NCI-H446 treated with DMSO at 0.1 percent for 48 hours (cell line): ENCODE measurements at places on chromosomes 2 and 18.

DNA sequence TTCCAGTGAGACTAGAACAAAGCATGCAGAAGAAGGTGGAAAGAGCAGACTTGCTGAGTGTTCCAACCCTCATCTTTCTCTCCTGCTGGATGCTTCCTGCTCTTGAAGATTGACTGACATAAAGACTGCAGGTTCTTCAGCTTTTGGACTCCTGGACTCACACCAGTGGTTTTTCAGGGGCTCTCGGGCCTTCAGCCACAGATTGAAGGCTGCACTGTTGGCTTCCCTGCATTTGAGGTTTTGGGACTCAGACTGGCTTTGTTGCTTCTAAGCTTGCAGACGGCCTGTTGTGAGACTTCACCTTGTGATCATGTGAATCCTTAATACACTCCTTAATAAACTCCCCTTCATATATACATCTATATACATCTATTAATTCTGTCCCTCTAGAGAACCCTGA is 20.4 kb downstream of the VRK2 start:
- no peak for DNase-seq

GRCh38 chr2:176501617-176502016 is 232.4 kb downstream of the MTX2 start:
- DNase-seq: no peak

GRCh38 chr2:36964496-36965058 is 1.8 kb downstream of the STRN start:
- DNase-seq: no peak

GRCh38 chr18:33937270-33937816 is 287.4 kb downstream of the NOL4 start:
- no peak for DNase-seq

DNA sequence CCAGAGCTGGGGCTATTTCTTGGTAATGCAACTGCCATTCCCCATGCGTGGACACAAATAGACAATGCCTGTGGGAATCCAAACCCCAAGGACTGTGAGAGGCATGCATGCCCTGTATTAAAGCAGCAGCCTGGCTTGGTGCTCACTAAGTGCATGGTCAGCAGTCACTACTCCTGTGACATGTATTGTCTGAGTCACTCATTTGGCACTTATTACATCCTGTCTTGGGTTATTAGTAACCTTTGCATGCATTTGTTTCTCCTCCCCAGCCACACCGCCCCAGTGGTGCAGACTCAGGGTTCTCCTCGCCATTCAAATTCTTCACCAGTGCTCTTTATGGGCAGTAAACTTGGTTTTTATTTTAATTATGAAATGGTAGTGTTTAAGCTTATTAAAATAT is 30.2 kb downstream of the PRKCE start:
- DNase-seq: no peak

DNA sequence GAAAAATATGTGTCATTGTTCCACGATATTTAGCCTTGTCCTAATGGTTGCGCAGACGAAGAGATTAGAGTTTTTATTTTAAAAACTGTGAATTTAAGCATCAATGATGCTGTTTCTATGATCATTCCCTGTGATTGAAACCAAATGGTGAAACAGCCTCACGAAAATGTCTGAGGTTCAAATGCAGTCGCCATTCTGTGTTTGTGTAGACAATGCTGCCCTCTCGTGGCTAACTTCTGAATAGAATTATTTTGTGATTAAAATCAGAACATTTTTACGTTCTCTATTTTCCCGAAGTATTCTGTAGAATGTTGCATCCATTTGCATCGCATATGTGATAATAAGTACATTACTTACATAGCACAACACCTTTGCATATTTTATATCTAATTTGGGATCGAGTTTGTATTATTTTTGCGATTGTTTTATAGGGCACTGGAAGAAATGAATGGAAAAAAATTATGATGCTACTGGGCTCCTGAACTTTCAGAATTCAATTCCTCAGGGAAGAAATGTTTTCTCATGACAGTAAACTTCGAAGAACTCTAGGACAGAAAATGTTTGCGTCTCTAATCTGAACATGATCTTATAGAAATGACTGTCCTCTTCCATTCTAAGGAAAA is 54.8 kb upstream of the CREB1 start:
- DNase-seq: peak; percentile 38

DNA sequence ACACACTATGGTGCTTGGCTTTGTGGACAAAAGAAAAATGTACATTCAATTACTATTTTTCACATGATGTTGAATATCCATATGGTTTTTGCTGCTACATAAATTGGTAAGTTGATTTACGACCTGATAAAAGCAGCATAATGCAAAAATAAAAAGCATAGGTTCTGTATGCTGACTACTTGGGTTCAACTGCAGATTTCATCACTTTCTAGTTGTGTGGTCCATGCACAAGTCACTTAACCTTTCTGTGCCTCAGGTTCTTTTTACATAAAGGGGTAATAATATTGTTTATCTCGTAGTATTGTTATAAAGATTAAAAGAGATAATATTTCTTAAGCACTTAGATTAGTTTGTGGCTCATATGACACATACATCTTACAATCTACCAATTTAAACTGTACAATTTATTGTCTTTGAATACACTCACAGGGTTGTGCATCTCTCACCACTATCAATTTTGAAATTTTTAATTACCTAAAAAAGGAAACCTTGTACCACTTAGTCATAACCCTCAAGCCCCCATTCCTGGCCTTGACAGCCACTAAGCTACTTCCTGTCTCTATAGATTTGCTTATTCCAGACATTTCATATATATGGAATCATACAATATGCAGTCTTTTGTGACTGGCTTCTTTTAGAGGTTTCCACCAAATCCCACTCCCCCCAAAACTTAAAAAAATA is 1443.9 kb downstream of the SUCLG1 start:
- no peak for DNase-seq
